Immature natural killer cell (primary cell): ENCODE measurements at places on chromosomes 1 and 21.

DNA sequence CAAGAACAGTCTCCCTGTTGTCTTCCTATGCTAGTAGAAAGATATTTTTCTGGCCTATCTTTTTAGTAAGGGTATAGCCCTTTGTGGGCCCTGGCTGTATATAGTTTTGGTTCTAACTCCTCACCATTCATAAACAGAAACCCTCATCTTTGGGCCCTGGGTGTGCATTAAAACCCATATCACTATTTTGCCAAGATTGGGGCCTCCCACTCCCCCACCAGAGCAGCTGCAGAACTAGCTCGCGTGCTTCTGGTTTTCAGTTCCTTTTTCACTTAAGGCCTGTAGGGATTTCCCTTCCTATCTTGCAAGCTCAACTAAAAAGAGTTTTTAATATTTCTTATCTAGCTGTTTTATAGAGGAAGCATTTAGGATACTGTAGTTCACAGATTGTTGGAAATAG is 106.4 kb downstream of the RGL1 start:
- no peak for DNase-seq

GRCh38 chr1:222167111-222167510 is 380.8 kb downstream of the HHIPL2 start:
- DNase-seq, result peak; percentile 19

GRCh38 chr1:219576931-219577730 is 35.8 kb downstream of the ZC3H11B start:
- no peak for DNase-seq

DNA sequence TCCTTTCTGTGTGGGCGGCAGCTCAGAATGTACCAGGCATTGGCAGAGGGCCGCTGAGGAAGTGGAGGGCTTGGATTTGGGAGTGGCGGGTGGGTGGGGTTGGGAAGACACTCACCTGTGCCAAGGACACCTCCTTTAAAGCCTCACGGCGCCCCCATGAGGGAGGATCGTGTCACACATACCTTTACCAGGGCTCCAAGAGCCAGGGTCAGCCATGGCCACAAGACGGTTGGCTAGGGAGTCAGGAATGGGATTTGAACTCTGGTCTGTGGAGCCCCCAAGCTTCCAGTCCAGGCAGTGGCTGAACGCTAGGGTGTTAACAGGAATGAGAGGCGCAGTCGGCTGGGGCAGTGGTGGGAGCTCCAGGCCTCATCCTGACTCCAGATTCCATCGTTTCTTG is 4.6 kb downstream of the NBL1 start:
- DNase-seq, result no peak

GRCh38 chr1:97433094-97433823 is 487.6 kb downstream of the DPYD start:
- DNase-seq, result no peak

GRCh38 chr1:17545356-17545755 is 5.9 kb downstream of the ARHGEF10L start:
- no peak for DNase-seq

DNA sequence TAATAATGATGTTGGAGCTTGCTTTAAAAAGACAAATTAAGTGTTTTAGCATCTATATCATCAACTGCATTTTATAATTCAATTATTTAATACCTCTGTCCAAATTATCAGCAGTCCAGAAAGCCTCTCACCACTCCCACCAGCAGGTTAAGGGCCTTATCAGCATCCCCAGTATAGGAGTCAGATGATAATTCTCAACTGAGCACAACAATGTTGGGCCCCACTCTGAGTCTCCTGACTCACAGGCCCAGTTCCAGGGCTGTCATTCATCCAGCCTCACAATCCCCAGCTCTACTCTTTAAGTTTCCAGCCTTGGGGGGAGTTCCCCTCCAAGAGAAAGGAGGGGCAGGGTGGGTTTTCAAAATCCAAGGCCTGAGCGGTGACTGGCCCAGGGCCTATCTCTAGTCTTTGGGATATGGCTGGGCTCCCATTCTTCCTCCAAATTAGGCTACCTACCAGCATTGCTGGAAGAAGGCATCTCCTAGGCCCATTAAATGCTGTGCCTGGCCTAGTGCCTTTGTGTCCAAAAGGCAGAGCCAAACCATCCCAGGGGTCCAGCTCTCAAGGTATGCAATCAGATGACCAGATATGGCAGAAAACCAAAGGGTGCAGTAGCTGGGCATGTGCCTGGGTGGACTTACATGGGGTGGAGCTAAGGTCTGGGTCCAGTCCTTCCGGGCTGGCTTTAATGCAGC is 134.1 kb downstream of the GLUL start:
- DNase-seq, result no peak

DNA sequence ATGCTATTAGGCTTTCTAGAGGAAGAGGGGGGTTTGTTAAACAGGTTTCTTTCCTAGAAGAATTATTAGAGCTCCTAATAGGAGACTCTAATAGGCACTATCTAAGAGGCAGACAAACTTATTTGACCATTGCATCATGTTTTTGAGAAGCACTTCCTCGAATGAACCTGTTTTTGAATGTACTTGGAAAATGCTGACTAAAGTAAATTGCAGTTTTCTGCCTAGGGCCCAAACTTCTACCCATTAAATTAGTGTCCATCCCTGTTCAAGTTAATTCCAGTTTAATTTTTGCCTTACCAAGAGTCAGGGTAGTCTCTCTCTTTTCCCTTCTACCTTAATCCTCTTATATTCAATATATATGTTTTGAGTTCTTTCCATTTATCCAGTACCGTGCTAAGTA is 1029.6 kb downstream of the TTLL7 start:
- DNase-seq, result no peak

DNA sequence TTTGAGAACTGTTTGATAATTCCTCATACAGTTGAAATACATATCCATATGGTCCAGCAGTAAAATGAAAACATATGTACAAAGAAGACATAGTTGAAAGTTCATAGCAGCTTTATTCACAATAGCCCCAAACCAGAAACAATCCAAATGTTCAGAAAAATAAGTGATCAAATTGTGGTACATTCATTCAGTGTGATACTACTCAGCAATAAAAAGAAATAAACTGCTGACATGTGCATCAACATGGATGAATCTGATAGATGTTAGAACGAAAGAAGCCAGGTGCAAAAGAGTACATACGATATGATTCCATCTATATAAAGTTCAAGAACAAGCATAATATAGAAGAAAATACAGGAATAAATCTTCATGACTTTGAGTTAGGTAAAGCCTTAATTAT is 77.2 kb downstream of the EVI5 start:
- DNase-seq, result no peak

DNA sequence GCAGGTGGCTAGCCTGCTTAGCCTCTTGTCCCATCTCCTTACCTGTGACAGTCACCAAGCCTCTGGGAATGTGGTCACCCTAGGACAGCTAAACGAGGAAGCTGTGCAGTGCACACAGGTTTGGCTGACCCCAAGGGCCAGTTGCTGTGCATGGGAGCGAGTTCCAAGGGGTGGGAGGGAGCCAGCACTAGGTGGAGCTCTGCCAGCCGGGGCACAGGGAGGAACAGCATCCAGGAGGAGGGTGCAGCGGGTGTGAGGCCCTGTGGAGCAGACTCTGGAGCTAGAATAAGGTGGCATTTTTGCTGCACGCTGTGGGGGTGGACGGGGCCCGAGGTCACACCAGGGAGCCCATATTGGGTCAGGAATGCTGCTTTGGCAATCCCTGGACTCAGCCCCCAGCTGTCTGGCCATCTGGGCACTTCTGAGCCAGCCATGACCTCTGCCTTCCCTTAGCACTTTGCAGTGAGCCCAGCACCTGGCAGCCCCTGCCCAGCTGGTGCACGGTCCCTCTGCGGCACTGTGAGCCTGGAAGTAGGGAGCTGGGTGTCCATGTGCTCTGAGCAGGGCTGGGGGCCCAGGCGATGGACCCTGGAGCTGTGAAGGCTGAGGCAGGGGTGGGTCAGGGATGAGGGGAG is 8.7 kb downstream of the PDXK start:
- DNase-seq, result no peak

GRCh38 chr1:78437396-78437795 is 53.4 kb upstream of the PTGFR start:
- DNase-seq, result no peak

DNA sequence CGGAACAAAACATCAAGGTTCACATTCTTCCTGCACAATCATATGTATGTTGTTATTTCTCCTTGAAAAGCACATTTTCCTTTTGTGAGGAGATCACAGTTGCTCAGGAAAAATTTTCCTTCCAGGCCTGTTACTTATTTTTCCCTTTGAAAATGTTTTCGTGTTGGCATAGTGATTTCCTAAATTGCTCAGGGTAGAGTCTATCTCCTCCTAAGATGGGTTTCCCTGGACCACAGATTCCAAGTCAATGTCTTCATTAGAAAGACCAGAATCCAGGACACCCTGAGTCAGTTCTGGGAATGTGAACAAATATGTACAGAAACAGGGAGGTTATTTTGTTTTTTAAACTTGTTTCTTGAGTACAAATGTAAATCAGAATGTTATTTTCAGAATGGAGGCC is 94.3 kb upstream of the C1orf105 start:
- no peak for DNase-seq

DNA sequence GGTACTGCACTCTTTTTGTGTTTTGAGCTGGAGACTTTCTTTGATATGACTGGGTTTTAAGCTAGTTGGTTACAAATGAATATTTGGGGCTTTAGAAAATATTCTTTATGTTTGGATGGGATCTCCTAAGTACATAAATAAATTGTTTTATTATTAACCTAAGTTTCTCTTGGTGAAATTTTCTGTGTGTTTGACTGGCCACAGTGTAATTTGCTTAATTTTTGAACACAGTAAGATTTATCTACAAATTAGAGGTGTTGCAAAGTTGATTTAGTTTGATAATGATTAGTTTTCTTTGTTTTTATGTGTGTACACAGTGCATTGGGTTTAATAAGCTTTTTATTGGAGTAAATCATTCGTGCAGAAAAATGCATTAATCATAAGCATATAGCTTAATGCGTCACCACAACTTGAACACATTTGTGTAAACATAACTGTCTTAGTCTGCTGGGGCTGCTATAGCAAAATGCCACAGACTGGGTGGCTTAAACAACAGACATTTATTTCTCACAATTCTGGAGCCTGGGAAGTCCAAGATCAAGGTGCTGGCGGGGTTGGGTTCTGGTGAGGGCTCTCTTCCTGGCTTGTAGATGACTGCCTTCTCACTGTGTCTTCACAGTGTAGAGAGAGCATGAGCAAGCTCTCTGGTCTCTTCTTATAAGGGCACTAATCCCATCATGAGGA is 17.4 kb upstream of the SLC6A9 start:
- no peak for DNase-seq

- DNase-seq, result peak; percentile 79
Measured at GRCh38 chr1:117644696-117645311, 39.0 kb downstream of the TENT5C start.

- DNase-seq, result no peak
Measured at GRCh38 chr1:32806910-32807523, 10.1 kb downstream of the YARS1 start.

DNA sequence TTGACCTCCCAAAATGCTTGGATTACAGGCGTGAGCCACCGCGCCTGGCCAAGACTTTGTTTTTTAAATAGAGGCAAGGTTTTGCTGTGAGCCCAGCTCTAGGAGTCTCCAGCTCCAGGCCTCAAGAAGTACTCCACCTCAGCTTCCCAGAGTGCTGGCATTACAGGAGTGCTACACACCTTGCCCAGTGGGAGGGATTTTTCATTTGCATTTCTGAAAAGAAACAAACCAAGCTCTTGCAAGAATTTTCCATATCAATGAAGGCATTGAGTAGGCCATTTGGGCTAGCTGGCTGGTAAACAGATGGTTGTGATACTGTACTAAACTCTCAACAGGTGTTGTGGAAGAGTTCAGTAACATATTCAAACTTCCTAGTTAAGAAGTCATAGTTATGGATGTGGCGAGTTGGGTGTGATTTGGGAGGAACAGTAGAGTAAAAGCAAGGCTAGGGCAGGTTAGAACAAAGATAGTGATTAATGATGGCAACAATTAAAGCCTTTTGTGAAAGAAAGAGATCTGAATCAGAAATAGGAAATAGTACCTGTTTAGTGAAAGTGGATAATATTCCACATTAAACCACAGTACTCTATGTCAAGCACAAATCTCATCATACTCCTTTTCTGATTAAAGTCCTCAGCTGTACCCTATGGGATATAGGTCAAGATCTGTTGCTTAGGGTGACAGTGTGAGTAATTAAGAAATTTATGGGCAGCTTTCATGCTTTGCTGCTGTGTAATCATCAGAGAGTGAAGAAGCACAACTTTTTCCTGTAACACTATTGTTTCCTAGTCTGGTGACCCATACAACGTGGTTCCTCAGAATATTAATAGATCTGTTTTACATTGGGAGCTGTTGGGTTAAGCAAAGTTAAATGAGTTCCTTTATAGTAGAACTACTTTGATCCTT is 10.7 kb downstream of the AKIRIN1 start:
- DNase-seq, result no peak

DNA sequence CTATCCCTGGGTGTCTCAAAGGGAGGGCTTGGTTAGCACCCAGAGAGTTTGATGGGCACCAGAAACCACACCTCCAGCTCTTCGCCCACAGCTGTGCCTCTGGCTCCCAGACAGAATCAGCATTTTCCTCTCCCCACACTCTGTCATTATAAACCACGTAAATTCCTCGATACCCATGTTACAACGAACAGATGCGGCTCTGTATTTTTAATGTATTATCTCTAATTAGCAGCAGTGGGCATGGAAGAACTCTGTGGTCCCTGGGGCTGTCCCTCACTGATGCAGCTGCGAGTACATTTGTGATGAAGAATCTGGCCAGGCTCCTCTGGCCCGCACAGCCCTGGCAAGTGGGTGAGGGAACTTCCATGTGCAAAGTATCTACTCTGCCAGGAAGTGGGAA is 10.8 kb downstream of the HMGB4 start:
- DNase-seq, result no peak

DNA sequence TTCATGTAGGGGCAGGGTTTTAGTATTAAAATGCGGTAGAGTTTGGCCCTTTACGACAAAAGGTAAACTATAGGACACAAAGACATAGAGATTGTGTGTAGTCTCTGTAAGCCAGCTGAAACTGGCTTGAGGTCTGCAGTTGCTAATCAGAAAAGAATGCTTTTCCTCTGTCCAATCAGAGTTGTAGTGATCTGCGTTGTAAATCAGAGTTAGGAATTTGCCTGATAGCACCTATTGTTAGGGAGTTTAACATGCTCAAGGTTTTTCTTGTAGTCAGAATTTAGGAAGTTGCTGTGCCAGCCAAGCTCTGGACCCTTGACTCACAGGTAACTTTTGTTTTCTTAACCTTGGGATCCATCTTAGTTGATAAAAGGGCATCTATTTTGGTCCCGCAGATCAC is 61.2 kb upstream of the VTCN1 start:
- DNase-seq, result no peak

DNA sequence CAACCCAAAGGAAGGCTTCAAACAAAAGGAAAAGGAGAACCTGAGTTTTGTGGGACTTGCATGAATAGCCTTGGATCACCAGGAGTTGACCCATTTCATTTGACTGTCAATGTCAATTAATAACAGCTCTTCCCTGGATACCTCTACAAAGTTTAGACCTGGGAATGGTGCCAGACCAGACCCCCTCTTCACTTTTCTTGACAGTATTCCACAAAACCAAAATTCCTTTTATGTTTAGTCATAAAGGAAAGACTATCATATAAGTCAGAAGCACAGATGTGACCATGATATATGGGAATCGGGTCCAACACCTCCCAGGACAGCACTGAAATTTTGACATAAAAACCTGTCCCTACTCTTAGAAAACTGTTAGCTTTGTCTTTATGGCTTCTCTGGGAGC is 191.8 kb downstream of the LYPLAL1 start:
- DNase-seq, result no peak

- no peak for DNase-seq
Measured at GRCh38 chr21:29217818-29218291, 80.9 kb upstream of the BACH1 start.

- DNase-seq, result no peak
Measured at GRCh38 chr1:198153103-198153502, 3.7 kb upstream of the NEK7 start.

GRCh38 chr1:165888552-165888920 is 61.1 kb downstream of the UCK2 start:
- no peak for DNase-seq
